ENCODE measurements at places on chromosomes 3 and 15.

GRCh38 chr15:57418635-57419034 is 42.3 kb downstream of the CGNL1 start:
- DNase-seq: no peak

GRCh38 chr15:63019511-63020109 is 22.9 kb upstream of the TPM1 start:
- no peak for DNase-seq

- no peak for DNase-seq
Measured at GRCh38 chr3:42708611-42709151, 6.1 kb upstream of the HHATL start.

- no peak for DNase-seq
Measured at GRCh38 chr3:67642190-67642589, 12.2 kb downstream of the SUCLG2 start.

- DNase-seq: no peak
Measured at GRCh38 chr15:64703632-64703959, 71.8 kb downstream of the RBPMS2 start.

DNA sequence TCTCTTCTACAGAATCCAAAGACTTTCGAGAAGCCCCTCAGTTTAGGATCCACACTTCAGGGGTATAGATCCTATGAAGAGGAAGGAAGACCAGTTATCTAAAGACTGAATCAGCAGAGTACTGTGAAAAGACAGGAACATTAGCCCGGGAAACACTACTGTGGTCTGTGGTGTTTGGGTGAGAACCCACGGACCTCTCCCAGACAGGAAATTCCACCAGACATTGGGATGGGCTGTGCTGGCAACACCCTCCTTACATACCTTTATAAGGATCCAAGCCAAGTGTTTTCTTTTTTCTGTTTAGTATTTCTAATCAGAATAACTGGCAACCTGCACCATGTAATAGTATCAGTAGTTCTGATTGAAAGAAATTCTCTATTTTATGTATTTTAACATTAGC is 14.1 kb downstream of the TMEM207 start:
- DNase-seq: no peak

GRCh38 chr3:63096248-63097058 is 181.7 kb upstream of the SYNPR start:
- no peak for DNase-seq

GRCh38 chr15:85651548-85651947 is 143.2 kb downstream of the KLHL25 start:
- DNase-seq: no peak

DNA sequence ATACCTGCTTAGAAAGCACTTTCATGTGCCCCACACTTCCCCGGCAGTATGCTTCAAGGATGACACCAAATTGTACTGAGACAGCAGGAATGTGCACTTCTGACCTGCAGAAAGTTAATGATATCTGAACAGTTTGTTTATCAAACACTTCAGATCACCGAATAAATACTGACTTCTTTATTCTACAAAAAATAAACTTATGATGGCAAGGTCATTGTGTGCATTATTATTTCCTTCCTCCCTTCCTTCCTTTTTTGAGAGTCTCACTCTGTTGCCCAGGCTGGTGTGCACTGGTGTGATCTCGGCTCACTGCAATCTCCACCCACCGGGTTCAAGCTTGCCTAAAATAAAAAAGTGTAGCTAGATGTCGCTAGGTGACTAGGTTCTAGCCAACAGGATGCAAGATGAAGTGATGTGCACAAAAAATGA is 80.3 kb downstream of the FAIM start:
- DNase-seq: no peak

DNA sequence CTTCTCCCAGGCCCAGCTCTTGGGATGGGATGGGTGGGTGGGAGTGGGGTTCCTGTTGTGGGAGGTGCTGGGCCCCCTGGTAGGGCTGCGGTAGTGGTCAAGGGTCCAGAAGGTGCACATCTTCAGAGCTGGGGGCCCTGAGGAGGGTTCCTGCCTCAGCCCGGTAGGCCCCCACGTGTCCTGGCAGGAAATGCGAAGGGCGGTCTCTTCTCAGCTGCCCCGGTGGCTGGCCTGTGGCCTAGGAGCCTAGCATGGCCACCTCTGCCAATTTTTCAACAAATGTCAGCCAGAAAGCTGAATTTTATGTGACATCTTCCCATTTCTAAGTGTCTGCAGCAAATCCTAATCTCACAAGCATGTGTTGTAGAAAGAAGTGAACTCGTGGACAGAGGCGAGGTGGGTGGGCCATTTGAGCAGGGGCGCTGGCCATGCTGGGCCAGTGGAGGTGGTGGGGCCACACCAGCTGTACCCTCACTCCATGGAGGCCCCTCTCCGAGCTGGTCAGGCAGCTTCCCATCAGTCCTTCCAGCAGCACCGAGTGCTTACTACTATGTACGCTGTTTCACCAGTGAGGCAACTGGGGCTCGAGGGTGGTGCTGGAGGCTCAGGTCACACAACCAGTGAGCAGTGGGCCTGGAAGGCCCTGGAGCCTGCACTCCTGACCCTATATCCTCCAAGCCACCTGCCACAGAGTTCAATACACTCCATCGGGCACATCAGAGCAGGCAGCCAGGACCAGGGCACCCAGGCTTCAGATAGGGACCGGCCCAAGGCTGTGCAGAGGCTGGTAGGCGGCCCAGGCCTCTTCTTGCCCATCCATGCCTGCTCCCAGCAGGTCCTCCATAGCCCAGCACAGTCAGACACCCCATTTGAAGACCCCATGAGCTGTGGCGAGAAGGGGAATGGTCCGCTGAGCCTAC is 23.2 kb downstream of the FBLN2 start:
- DNase-seq: no peak

GRCh38 chr3:184238246-184238818 is 8.9 kb downstream of the VWA5B2 start:
- no peak for DNase-seq

DNA sequence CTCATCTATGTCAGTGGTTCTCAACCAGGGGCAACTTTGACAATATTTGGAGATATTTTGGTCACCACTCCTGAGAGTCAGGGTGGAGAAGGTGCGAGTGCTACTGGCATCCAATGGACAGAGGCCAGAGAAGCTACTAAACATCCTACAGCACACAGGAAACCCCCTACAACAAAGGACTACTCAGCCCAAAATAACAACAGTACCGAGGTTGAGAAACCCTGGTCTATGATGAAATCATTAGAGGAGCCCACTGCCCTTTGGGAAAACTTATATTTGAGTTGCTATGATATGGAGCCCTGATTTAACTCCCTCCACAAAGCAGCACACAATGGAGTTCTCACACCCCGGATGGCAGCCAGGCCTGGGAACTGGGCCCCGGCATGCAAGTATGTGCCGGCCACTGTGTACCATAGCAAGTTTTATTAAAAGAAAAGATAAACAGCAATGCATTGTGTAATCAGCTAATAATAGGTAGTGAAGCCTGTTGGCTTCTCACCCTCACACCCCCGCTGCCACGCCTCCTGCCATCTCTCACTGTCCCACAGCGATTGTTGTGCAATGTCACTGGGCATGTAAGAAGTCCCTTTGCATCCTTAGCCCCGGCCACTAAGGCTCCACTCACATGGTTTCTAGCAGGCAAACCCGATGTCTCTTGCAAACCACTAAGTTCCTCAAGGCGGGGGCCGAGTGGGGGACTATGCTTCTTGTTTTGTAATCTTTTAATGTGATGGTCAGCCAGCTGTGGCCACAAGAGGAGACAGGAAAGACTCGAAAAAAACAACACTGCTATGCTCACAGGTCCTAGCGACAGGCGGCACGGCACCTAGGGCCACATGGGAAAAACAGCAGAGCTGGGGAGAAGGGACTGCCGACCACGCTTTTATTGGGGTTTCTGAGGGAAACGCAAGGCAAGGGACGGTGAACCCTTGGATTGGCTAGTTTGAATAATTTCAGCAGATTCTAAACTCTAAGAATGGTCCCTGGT is 110.0 kb downstream of the AQP9 start:
- no peak for DNase-seq

- DNase-seq: no peak
Measured at GRCh38 chr3:158508481-158508880, 62.5 kb upstream of the MLF1 start.

DNA sequence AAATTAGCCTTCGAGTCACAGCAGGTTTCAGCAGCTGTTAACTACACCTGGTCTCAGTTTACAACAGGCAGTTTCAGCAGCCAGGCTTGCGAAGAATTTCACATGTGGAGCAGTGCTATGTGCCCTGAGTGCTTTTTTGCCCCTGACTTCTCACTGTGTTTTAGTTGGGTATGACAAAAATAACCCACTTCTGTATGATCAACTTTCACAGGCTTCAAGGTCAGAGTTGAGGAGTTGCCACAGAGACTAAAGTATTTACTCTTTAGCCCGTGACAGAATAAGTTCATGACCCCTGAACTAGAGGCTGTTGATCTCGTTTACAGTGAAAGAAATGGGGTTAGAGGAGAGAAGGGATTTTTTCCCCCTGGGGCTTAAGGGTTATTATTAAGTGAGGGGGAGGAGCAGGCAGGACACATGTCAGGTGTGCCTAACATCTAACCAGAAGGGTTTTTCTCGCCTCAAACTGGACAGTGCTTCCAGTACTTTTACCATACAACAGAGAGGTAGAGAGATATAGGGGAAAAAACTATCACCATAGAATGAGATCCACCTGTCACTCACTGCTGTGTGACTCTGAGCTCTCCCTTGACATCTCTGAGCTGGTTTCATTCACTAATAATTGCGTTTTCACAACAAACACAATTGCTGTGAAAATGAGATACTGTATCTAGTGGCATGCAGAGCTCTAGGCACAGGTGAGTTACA is 14.0 kb upstream of the TOPBP1 start:
- DNase-seq: peak; percentile 40

GRCh38 chr3:66693461-66694031 is 192.7 kb upstream of the LRIG1 start:
- DNase-seq: no peak

DNA sequence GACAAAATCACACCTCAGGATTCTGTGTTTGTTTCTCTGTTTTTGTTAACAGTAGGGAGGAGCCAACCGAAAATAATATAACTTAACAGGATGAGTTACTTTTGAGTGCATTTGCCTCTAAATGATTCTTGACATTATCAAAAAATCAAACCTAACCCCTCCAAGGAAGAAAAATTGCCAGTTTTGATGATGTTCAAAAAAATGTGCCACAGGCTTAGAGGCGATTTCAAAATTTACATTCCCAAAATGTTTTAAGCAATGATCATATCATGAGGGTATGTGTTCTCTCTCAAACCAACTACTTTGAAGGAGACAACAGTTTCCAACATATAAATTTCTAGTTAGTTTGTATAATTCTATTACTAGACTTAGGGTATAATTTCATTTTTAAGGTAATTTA is 6.7 kb downstream of the VGLL3 start:
- DNase-seq: no peak

DNA sequence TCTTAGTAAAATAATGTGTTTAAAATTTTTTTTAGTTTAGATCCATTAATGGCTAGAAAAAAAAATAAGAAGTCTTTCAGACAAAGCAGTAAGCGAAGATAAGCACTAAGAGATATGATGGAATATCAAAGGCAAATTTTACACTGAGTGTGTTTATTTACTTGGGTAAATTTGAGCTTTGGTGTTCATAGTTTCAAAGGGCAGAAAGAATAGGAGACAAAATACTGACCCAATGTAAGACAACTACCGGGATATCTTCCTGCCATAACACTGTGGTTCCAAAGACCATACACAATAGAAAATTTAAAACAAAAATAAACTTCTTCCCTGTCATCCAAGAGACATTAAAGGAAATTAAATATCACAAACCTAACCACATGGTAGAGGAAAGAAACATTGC is 25.5 kb upstream of the TP63 start:
- DNase-seq: no peak

- no peak for DNase-seq
Measured at GRCh38 chr3:127157171-127157828, 35.6 kb upstream of the PRR23E start.

- DNase-seq: no peak
Measured at GRCh38 chr15:40082195-40082883, 26.3 kb downstream of the BMF start.

Measured in GM06990 (cell line).